ENCODE measurements at places on chromosomes 16 and 17.
A peak's percentile ranks its signal among the peaks of the same experiment; 100 is the strongest.

DNA sequence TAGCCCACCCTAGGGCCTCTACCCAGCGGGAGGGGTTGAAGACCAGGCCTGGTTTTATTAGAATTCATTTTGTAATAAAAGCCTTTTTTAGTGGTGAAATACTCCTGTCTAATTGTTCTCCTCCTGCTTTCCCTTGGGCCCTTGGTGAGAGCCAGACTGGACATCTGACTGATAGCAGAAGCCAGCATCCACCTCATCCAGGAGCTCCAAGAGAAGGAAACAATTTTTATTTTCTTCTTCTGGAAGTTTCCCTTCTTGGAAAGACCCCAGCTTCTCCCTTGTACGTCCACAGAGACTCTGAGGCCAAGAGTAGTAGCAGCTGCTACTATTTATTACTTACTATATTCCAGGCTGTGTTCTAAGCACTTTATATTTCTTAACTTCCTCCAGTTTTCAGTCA, 4.0 kb upstream of the PHKG2 start:
- no peak for DNase-seq

- no peak for DNase-seq
Measured at GRCh38 chr17:37255432-37255831, 120.4 kb upstream of the C17orf78 start.

DNA sequence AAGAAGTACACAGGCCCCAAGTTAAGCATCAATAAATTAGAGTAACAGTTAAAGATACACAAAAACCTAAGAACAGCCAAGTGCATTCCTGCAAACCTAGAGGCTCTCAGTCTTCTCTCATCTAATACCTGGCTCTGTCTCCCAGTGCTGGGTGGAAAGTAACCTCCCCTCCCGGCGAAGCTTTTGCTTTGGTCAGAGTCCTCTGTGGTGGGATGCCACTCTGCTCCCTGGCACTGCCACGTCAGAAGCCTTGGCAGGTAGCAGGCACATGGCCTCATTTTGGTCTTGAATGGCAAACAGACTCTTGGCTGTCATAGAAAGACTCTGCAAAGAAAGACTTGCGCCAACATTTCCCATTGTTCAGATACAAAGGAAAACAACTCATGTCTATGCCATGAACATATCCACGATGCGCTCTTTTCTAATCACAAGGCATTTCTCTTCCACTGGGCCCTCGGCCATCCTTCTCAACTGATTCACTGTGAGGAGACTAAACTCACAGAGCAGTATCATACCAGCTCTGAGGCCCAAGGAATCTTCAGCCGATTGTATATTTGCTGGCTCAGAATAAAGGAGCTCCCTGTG, 21.2 kb downstream of the MTHFSD start:
- no peak for DNase-seq

DNA sequence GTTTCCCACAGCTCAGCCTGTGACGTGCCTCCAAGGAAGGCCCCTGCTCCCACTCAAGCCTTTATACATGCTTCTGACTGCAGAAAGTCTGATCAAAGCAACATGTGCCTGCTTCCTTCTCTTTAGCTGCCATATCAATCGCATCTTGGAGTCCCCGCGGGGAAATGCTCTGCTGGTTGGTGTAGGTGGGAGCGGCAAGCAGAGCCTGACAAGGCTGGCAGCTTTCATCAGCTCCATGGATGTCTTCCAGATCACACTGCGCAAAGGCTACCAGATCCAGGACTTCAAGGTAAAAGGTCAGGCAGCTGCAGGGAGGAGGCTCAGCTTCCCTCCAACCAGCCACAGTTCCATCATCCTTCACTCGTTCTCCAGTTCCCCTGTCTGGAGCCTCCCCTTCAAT, 189.7 kb downstream of the ZNF18 start:
- no peak for DNase-seq

- DNase-seq, result no peak
Measured at GRCh38 chr16:88681084-88681680, 5.1 kb downstream of the SNAI3 start.

DNA sequence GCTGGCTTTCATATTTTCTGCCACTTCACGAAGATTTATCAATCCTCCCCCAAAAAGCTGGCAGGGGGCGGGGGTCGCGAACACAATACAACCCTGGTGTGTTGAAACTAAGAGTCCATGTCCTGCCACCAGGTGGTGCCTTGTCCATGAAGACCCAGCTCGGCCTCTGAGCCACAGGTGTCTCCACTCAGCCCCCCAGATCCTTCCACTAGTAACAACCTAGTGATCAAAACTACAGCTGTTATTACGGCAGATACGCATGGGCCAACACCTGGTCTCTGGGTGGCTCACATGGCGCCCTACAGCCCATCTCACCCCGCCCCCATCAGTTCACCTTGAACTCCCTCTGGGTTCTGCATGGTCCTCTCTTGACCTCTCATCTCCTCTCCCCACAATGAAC, 27.7 kb downstream of the USP7 start:
- DNase-seq, result peak; percentile 29

DNA sequence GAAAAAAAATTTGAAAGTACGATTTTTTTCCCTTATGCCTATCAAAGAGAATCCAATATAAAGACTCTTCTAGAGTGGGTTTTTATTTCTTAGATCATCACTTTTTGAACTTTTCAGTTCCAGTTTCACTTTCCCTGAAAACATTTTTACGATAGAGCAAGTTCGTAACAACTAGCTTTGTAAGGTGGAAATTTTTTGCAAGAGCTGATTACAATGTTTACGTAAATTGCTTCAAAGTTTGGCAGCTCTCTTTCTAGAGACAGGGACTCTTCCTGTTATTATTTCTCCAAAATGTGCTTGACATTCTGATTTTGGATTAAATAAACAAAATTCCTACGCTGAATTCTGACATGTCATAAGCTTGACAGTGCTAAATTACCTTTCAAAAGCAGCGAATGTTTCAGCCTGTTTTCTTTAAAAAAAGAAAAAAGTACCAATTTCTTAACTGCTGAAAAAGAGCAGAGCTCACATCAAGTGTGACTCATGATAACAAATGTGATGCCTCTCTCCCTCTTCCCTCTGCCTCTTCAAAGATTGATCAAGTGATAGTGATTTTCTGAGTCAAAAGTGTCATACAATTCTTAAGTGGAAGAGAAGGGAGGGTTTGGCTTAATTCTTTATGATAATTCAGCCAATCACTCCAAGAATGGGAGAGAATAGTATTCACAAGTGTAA, 175.2 kb downstream of the KCNJ2 start:
- no peak for DNase-seq

- DNase-seq, result no peak
Measured at GRCh38 chr16:54174201-54174600, 112.4 kb downstream of the IRX3 start.

GRCh38 chr16:47013172-47013571, 39.7 kb upstream of the DNAJA2 start:
- DNase-seq, result no peak

GRCh38 chr17:9206741-9207332, 185.5 kb downstream of the NTN1 start:
- no peak for DNase-seq

DNA sequence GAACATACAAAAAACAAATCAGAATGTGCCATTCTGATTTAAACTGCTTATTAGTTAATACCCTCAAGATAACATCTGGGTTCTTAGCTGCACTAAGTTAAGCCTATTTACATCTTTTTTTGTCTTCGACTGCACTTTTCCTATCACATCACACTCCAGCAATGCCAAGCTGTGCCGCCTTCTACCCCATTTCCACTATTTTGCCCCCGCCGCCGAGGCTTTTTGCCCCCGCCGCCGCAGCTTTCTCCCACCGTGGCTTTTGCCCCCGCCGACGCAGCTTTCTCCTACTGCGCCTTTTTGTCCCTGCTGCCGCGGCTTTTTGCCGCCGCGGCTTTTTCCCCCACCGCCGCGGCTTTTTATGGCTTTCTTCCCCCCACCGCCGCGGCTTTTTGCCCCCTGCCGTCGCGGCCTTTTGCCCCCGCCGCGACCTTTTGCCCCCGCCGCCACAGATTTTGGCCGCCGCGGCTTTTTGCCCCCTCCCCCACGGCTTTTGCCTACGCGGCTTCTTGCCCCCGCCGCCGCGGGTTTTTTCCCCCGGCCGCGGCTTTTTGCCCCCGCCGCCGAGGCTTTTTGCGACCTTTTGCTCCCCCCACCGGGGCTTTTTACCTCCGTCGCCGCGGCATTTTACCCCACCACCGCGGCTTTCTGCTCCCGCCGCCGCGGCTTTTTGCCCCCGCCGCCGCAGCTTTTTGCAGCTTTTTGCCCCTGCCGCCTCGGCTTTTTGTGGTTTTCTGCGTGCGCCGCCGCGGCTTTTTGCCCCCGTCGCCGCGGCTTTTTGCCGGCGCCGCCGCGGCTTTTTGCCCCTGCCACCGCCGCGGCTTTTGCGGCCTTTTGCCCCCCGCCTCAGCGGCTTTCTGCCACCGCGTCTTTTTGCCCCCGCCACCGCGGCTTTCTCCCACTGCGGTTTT, 331.4 kb upstream of the WSB1 start:
- no peak for DNase-seq

DNA sequence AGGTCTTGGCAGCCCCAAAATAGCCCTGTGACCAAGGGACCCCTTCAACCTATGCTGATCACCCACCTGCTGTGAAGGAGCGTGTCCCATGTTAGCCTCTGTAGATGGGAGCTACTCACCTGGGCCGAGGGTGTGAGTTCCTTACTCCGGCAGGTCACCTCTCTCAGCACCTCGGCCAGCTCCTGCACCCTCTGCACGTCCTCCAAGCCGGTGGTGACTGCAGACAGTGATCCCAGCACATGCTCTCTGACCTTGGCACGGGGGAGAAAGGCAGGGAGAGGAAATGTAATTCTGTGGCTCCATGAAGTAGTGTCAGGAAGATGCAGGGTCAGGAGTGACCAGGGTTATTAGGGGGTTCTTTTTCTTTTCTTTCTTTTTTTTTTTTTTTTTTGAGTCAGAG, 67.7 kb upstream of the BCO1 start:
- no peak for DNase-seq

GRCh38 chr17:8465356-8465755, 29.7 kb downstream of the NDEL1 start:
- no peak for DNase-seq

DNA sequence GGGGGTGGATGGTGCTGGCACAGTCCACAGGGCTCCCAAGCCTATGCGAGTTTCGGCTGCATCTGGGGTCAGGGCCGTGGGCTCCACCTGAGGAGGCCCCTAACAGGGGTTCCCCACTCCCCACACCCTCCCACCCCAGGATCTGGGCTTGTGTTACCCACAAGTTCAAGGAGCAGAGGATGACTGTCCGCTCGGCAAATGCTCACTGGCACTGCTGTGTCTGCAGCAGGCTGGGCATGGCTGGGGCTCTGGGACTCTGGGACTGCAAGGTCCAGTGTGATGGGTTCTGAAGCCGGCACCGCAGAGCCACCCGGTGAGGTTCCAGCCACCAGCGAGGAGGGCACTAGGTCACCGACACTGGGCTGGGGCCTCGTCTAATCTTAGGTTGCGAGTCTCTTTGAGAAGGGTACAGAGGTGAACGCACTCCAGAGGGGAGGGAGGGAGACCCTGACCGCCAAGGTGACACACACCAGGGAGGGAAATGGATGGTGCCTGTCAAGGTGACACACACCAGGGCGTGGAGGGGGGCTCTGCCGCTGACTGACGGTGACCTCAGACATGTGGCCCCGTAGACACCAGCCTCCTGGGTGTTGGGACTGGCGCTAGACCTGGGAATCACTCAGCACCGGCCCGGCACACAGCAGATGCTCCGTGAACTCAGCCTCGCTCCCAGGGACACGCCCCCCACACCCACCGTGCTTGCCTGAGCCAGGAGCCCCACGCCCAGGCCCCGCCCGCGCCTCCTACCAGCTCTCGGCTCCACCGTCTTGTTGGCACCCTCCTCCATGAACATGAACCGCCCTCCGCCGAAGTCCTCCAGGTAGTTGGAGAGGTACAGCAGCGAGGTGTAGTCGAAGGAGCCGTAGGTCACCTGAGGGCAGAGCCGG, 20.5 kb upstream of the HEXD start:
- no peak for DNase-seq

DNA sequence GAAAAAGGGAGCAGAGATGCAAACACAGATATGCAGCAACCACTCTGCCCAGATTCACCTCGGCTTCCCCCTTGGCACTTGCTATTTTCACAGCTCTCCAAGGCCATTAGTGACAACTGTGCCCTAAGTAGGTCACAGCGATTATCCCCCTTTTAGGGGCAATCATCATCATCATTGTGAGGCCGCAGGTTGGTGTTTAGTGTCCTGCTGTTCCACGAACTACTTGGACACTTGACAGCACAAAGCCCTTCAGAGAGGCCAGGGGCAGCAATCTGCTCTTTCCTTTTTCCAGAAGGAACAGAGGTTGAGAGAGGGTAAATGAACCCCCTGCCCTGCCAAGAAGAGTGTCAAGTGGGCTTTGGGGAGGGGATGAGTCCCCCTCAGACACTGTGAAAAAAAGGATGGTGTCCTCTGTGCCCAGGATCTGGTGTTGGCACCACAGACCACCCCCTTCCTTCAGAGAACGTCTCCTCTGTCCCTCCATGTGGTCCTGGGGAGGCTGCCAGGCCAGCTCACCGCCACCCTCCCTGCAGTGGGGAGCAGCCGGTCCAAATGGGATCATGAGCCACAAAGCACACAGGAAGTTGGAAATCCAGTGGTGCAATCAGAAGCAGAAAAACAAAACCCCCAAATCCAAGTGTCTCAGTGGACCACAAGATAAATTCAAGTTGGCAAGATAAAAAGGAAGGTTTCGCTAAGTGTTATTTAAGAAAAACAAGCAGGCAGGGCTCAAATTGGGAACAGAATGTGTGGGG, 78.4 kb upstream of the MED9 start:
- no peak for DNase-seq

DNA sequence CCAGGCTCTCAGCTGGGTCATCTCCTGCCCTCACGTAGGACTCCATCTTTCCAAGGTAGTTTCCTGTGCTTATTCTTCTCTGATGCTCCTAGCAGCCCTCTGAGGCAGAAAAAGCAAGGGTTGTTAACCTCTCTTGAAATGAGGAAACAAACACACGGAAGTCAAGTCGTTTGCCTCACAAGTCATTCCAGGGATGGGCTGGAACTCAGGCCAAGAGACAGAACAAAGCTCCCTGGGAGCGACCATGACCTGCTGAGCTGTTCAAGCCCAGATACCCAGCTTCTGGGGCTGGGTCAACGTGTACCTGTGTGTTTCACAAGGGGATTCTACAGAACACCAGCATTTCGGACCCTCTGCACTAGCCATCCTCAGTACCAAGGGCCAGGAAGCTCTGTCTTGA, 28.1 kb downstream of the SRL start:
- no peak for DNase-seq

DNA sequence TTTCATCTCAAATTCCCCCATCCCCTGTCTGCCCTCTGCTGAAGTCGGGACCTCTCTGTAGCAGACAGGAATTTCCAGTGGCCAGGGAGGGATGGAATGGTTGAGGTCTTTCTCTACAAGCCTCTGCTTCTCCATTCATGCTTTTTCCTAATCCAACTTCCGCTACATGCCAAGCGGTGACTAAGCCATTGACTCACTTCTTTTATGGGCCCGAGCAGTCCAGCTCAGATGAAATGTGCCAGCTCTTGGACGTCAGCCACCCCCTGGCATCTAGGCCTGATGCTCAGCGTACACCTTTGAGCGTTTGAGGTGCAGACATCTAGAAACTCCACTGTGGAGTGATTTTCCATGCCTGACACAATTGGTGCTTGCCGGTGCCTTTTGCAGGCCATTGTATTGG, 40.7 kb upstream of the GPR139 start:
- DNase-seq, result no peak

Measured in erythroblast (primary cell).